Activated T-helper 1 cell treated with Interleukin-2 at 50 U/mL for 16 hours (primary cell): ENCODE measurements at places on chromosomes 2 and 18.
A peak's percentile ranks its signal among the peaks of the same experiment; 100 is the strongest.

GRCh38 chr18:35197296-35197695 lies 43.5 kb upstream of the ZNF397 start:
- no peak for DNase-seq

GRCh38 chr2:54372361-54372760 lies 83.8 kb upstream of the SPTBN1 start:
- no peak for DNase-seq

GRCh38 chr2:128665113-128665512 lies 346.4 kb upstream of the HS6ST1 start:
- DNase-seq: no peak

- no peak for DNase-seq
These were observed 522.2 kb upstream of the CNTNAP5 start for GRCh38 chr2:123502931-123503330.

- DNase-seq: no peak
These were observed 48.2 kb downstream of the MTHFD2 start for GRCh38 chr2:74246496-74247195.

GRCh38 chr2:37324536-37324785 lies 172 bp downstream of the PRKD3 start:
- DNase-seq: peak; percentile 65

- no peak for DNase-seq
These were observed 25.3 kb upstream of the PTPRM start for GRCh38 chr18:7541835-7542234.

DNA sequence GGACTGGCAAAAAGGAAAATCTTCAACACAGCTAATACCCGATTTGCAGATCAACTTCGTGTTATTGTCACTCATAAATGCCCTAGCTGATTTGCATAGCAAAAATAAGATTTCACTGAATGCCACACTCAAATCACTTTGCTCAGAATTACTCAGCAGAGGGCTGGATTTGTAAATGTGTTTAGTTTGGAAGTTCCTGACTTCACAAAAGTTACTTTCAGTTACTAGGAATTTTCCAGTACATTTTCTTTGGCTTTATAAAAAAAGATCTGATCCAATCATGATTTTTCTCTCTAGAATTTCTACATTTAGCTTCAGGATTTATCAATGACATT lies 433.3 kb upstream of the ID2 start:
- no peak for DNase-seq

GRCh38 chr2:10709290-10709939 lies 12.0 kb upstream of the ATP6V1C2 start:
- DNase-seq: no peak

GRCh38 chr2:18900691-18901141 lies 311.3 kb upstream of the NT5C1B start:
- DNase-seq: no peak

GRCh38 chr2:102480285-102481195 lies 7.5 kb downstream of the SLC9A4 start:
- no peak for DNase-seq

- DNase-seq: no peak
These were observed 206.5 kb downstream of the SETBP1 start for GRCh38 chr18:44887227-44887631.

DNA sequence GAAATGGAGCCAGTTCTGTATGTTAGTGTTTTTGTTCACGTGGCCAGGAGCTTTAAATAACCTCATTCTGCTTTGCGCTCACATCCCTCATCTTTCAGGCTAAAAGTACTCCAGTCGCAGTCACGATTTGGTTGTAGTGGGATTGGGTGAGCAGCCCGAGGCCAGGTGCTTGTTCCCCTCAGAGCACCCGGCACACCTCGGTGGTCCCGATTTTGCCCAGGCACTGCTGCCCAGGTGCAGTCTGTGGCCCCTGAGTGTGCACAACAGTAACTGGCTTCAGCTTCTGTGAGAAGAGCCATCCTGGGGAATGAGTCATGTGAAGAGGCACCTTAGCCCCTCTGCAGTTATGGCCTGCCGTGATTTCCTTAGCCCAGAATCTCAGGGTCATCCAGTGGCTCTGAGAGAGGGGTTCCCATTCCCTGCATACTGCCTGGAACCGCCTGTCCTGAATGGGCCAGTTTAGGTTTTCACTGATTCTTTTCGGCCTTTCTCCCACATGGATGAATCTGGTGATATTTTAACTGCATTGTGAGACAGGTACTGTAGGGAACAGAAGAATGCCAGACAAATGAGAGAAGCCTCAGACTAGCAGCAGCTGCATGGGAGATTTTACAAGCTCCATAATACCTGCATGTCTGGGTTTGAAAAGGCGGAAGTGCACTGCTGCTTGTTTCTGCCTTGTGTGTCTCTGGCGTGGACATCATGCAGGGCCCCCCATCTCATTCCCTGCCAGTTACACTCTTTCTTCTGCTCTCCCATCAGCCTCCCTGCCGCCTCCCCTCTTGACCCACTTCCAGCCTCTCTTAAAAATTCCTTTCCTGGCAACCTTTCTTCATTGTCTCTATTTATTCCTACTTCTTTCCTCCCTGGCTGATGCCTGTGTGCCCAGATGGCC lies 33.5 kb downstream of the IMPA2 start:
- DNase-seq: no peak

DNA sequence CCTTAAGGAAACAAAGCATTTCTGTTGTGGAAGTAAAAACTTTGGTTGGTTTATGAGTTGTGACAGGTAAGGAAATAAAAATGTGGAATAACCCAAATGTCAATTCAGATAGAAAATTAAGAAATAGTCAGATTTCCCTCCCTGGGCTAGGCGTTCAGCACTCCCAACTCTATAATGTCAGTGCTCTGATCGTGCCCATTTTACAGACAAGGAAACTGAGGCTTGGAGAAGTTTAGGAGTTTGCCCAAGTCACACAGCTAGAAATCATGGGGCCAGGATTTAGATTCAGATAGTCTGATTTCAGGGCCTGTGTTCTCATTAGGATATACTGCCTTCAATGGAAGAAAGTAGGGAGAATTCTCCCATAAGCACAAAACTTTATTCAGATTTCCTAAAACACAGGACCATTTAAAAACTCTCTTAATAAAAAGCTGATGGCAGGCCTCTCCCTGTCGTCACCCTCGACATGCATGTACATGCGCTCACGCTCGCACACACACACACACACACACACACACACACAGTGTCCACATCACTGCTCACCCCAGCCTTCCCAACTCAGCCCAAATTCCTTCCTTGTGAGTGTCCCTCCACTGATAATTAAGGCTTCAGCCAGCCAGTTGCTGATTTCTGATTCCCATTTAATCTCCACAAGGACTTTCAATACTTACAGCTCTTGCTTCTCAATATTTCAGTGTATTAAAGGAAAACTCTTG lies 49.1 kb upstream of the SLC14A2 start:
- no peak for DNase-seq

DNA sequence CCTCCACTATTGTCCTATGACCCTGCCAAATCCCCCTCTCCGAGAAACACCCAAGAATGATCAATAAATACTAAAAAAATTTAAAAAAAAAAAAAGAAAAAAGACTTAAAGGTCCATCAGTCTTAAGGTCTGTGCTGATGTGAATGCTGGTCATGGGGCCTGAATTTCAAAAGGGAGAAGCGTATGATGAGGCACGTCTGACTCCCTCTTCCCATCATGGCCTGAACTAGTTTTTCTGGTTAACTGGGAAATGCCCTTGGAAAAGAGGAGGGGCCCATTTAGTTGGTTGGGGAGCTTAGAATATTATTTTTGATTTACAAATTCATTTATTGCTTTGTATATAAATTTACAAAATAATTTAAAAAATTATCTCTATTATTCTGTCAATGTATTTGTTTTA lies 291.0 kb upstream of the CDH19 start:
- DNase-seq: no peak

DNA sequence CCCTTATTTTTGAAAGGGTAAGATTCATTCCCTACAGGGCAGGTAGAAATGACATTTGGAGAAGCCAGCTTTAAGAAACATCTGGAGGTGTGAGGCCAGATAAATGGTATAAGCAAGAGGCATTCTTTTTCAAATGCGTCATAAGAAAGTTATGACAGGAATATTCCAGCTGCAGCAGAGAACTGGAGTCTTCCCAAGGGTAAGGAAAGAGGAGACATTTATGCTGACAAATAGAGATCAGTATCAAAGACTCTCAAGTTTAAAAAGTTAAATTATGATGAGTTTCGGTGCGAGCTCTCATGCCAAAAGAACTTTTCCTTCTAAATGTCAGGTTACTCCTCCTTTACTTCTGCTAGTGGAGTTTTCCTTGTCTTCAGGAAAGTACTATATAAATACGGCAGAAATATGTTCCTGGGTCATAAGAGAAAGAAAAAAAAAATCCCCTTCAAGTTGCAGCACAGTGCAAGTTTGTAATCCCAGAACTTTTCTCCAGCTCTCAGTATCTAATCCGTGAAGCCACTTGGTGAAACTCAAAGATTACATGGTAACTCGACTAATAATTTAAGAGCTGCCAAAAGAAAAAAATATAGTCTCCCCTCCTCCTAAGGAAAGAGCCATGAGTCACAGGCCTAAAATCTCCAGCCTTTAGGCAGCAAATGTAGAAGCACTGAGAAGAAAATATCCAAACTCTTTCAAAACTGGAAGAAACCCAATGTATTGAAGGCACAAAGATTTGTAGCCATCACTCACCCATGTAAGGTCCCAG lies 428.1 kb downstream of the MEIS1 start:
- no peak for DNase-seq

- no peak for DNase-seq
These were observed 32.5 kb downstream of the NABP1 start for GRCh38 chr2:191710411-191710900.

DNA sequence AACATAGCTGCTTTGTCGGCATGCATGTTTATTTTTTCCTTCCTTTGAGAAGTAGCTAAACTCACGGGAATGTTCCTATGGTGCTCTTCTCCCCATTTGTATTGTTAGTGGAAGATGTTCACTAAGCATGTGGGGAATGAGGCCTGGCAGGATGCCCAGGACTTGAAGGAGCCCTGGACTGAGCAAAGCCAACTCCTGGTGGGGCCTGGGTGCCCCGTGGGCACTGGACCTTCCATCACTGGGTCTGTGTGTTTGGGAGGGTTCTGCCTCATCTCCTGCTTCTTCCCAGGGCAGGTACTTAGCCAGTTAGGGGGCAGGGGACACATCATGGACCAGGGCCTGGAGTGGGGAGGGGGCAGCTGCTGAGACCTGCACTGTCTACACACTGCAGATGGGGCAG lies 49.3 kb downstream of the ACAA2 start:
- no peak for DNase-seq

DNA sequence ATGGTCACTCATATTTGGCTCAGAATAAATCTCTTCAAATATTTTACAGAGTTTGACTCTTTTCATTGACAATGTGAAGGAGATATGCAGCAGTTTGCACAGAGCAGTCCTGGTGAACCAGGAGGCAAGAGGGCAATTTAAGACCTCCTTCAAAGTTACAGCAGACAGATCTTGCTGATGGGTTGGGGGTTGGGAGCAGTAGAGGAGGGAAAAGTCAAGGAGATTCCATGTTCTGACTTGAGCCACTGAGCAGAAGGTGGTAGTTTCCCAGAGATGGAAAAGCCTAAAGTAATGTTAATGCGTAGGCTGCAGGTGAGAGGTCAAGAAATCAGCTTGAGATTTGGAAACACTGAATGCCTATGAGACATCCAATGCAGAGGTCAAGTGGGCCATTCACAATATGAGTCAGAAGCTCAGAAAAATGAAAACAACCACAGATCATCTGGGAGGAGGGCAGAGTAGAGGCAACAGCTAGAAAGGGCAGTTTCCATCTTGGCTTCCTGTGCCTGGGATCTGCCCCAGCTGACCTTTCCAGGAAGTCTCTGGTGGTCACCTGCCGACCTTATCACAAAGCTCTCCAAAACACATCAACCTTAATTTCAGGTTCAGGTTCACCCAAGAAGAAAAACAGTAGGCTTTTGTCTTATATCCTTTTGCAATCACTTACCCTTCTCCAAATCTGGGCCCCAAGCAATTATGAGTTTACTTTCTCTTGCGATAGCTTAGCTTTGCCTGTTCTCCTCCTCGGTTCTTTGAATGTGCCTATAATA lies 197.5 kb upstream of the ARL4C start:
- DNase-seq: no peak

- no peak for DNase-seq
These were observed 129.8 kb upstream of the CAB39 start for GRCh38 chr2:230582851-230583283.

GRCh38 chr2:200397785-200398184 lies 91.3 kb downstream of the SPATS2L start:
- DNase-seq: no peak

- DNase-seq: no peak
These were observed 10.5 kb downstream of the SOCS6 start for GRCh38 chr18:70299393-70299792.

DNA sequence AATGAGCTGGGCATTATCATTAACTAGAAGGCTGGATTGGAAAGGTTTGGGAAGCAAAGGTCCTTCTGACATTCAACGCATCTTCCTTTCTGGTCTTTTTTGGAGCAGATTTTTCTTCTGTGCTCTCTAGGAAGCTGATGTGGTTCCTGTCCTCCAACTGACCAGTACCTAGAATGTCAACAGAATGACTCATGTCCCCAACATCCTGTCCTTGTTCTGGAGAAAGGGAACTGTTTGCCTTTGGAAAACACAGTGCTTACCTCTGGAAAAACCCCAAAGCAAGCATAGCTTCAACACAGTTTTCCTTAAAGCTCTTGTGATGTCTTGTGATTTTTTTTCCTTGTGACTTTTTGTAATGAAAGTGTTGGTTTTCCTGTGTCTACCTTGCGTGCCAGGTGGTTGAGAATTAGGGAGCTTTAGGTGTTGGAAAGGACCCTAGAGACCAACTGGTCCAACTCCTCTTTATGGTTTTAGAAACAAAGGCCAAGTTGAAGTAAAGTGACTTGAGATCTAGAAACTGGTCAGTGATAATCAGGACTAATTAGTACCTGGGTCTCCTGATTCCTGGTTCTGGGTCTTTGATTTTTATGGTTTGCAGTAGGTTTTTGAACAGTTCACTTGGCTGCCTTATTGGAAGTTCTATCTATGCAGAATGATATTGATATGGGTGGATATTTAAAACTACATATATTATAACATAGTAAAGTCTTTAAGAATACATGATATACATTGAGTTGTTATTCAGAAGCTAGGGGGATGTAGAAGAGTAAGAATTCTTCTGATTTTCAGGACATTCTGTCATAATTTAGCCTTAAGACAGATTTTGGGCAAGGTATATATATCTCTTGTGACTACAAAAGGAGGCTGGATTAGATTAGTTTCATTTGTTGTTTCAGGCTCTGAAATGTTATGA lies 70.5 kb downstream of the FMNL2 start:
- no peak for DNase-seq

GRCh38 chr2:68980956-68981355 lies 6.5 kb downstream of the GKN1 start:
- DNase-seq: no peak

DNA sequence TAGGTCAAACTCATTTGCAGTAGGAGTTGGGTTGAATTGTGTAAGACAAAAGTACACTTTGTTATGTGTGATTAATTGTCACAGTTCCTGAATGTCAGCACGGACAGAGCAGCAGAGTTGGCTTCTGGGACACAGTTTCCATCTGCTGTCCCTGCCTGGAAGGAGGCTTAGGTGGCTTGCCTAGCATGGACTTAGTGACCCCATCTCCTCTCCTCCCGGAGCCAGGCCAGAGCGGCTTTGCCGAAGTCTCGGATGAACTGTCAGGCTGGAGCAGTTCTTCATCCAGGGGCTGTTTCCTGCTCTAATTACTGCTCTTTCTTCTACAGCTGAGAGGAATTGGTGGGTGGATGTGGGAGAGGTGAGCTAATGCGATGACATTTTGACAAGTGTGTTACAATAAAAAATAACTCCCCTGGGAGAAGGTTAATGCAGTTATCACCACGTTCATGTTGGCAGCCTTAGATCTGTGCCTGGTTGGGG lies 102.0 kb downstream of the SH3RF3 start:
- no peak for DNase-seq

- DNase-seq: no peak
These were observed 442.2 kb upstream of the SETBP1 start for GRCh38 chr18:44238454-44238853.
